SIG-M5 (cell line): ENCODE measurements at places on chromosomes 13 and 19.

- DNase-seq = no peak
Measured at GRCh38 chr13:67048084-67048820, 181.9 kb downstream of the PCDH9 start.

GRCh38 chr13:20198781-20199180 is 6.0 kb upstream of the GJB2 start:
- no peak for DNase-seq

- DNase-seq = no peak
Measured at GRCh38 chr19:29805031-29805965, 6.5 kb upstream of the CCNE1 start.

DNA sequence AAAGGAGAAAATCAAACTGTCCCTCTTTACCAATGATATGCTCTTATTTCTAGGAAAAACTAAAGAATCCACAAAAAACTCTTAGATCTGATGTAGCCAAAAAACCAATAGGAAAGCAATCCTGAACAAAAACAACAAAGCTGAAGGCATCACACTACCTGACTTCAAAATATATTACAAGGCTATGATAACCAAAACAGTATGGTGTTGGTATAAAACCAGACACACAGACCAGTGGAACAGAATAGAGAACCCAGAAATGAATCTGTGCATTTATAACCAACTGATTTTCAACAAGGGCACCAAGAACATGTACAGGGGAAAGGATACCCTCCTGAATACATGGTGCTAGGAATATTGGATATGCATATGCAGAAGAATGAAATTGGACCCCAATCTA is 9.7 kb upstream of the ZNF546 start:
- DNase-seq = no peak

GRCh38 chr13:22883262-22883840 is 297.4 kb upstream of the SGCG start:
- no peak for DNase-seq

DNA sequence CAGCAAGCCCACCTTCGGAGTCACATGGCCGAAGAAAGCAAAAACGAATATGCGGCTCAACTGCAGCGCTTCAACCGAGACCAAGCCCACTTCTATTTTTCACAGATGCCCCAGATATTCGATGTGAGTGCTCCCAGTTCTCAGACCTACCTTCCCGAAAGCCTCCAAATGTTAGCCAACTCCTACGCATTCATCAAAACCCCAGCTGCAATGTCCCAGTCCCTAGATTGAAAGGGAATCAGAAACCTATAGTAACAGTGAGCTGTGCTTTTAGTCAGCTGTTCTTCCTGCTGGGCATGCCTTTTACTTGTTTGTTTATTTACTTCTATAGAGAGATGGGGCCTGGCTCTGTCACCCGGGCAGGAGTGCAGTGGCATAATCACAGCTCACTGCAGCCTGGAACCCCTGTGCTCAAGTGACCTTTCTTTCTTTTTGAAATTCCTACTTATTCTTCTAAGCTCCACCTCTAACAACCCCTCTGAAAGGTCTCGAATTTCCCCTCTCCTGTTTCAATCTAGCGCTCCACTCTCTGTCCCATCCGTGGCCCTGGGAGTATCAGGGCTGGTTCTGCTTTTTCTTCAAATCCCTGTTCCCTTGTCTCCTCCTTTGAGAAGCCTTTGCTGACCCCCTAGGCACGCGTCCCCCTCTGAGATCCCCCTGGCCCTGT is 4.4 kb downstream of the TRIP10 start:
- no peak for DNase-seq

DNA sequence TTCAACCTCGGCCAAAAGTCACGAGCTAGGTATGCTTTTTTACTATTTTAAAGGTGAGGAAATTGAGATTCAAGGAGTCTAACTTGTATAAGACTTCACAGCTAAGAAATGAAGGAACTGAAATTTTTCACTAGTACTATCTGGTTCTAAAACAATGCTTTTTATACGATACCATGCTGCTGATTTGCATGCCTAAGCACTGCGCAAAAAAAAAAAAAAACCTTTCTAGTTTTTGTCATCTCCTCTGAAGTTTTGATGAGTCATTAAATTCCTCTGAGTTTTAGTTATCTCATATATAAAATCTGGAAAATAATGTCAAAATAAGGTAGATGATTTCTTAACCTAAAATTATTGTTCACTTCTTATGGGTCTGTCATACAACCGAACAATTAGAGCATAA is 28.0 kb upstream of the UFM1 start:
- DNase-seq = no peak

DNA sequence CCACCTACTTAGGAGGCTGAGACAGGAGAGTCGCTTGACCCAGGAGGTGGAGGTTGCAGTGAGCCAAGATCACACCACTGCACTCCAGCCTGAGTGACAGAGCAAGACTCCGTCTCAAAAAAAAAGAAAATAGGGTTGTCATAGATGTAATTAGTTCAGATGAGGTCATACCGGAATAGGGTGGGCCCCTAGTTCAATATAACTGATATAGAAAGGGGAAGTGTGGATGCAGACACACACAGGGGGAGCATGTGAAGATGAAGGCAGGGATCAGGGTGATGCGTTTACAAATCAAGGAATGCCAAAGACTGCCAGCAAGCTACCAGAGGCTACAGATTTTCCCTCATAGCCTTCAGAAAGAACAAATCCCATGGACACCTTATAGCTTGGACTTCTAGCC is 24.3 kb upstream of the EEF1AKMT1 start:
- DNase-seq = peak; percentile 76

DNA sequence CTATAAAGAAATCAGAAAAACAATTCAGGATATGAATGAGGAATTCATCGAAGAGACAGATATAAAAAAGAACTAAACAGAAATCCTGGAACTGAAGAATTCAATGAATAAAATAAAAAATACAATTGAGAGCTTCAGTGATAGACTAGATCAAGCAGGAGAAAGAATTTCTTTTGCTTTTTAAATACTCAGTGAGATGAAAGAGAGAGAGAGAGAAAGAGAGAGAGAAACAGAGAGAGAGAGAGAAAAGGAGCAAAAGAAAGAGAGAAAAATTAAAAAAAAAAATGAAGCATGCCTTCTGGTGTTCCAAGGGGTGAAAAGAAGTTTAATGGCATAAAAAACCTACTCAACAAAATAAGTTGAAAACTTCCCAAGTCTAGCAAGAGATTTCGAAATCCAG is 22.0 kb upstream of the SLC7A9 start:
- no peak for DNase-seq

- DNase-seq = no peak
Measured at GRCh38 chr19:11587975-11588631, 9.2 kb upstream of the ZNF627 start.

- no peak for DNase-seq
Measured at GRCh38 chr19:10353793-10354391, 14.5 kb upstream of the ICAM3 start.

DNA sequence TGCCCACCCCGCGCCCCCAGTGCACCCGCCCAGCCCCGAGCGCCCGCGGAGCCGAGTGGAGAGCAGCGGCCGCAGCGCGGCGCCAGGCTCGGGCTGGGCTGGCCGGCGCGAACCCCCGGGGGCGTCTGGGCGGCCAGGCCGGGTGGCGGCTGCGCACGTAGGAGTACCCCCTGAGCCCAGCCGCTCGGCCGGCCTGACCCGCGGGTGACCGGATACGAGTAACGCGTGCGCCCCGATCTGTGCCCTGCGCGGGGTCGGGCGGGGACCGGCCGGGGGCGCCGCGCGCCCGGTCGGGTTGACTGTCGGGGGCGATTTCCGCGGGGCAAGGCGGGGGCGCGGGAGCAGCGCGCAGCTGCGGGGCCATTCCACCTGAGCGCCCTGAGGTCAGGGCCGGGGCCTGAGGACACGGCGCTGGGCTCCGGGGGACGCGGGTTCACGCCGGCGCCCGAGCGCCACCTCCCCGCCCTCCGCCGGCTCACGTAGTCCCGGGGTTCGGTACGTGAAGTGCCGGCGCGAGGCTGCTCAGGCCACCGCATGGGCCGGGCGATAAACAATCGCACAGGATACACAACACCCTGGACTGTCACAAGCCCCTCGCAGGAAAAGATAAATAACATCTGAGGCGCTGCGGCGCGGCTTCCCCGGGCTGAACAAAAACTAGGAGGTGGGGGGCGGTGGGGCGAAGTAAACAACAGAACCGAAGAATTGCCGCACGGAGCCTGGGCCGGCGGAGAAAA is 37.6 kb upstream of the FLT1 start:
- DNase-seq = no peak

- DNase-seq = no peak
Measured at GRCh38 chr13:62563251-62563650, 1147.6 kb upstream of the PCDH20 start.

DNA sequence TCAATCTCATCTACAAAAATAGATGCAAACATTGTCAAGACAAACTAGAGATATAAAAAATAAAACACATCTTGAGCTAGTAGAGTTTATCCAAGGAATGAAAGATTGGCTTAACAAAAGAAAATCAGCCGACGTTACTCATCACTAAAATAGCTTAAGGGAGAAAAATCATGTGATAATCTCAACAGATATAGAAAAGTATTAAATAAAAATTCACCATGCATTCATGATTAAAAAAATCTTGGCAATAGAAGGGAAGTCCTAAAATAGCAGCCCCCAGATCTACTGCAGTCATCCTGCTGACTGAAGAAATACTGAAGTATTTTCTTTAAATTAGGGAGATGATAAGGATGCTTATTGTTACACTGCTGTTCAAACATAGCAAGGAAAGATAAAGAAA is 12.6 kb upstream of the DCLK1 start:
- no peak for DNase-seq

GRCh38 chr13:80339563-80339911 is 1.4 kb downstream of the SPRY2 start:
- DNase-seq = no peak

- no peak for DNase-seq
Measured at GRCh38 chr19:51368366-51369282, at the start of gene CLDND2. Gene CLDND2 (minus strand): TSS chr19:51369003. CDS start chr19:51368577, 426 bp downstream.

GRCh38 chr13:51894239-51894638 is 32.5 kb downstream of the CCDC70 start:
- no peak for DNase-seq

GRCh38 chr19:55173186-55173713 is 6.8 kb upstream of the DNAAF3 start:
- no peak for DNase-seq

- no peak for DNase-seq
Measured at GRCh38 chr19:49403404-49404187, 15.5 kb downstream of the KASH5 start.

DNA sequence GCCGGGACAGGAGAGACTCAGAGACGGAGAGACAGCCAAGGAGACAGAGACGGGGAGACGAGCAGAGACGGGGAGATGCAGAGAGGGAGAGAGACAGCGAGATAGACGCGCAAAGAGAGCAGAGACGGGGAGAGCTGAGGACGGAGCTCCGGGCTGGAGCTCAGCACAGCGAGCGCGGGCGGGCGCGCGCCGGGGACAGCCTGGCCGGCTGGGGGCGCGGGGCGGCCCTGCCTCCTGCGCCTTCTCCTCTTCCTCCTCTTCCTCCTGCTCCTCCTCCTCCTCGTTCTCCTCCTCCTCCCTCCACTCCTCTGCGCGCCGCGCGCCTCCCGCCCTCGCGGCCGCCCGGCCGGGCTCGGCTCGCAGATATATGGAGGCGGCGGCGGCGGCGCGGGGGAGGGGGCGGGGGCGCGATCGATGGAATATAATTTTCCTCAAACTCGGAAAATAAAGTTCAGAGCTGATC is at the start of gene ERFL:
Gene ERFL, minus strand, starts transcription at position 229 of the 463 bp plus-strand sequence. CDS start 15,530 bp downstream, outside the sequence.
- DNase-seq = no peak

DNA sequence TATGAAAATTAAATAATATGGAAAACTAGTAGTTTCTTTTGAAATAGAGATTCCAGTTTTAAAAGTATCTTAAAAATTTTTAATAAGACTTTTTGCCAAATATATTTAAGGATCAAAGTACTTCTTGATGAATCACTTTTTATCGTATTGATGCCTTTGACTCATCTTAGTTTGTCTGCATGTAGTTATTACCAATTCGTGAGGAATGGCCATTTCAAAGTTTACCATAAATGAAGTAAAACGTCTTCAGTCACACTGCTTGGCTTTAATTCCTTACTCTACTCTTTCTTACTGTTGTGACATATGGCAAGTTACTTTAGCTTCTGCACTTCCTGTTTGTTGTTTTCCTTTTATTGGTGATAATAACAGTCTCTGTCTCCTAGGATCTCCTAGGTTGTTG is 38.3 kb downstream of the NDFIP2 start:
- DNase-seq = no peak

GRCh38 chr13:100234524-100235136 is 145.7 kb downstream of the PCCA start:
- DNase-seq = no peak

DNA sequence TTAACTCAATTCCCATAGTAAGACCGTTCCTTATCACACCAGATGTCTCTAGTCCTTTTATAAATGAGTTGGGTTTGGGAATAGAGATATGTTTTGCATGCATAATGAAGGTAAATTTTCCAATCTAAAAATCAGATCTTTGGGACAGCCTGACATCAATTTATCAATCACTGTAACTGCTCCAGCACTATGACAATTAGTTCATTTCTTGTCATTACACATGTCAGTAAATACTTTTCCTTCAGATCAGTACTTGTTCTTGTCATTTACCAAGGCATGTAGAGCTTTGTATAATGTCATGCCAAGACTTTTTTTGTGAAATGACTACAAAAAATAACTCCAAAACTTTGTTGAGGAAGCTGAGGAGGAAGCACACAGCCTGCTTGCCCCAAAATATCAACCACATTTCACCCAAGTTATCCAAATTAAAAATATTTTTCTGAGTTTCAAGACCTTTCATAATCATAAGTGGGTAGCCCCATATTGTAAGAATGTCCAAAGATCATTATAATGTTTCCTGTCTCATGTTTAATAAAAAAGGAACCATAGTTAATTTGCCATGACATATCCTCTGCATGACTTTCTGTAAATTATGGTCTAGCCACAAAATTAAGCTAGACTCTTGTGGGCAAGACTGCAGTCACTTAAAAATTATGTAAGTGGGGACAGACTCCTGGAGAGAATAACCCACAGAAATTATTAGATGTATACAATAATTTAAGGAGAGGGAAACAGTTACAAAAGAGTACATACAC is 586.8 kb downstream of the TBC1D4 start:
- DNase-seq = no peak

DNA sequence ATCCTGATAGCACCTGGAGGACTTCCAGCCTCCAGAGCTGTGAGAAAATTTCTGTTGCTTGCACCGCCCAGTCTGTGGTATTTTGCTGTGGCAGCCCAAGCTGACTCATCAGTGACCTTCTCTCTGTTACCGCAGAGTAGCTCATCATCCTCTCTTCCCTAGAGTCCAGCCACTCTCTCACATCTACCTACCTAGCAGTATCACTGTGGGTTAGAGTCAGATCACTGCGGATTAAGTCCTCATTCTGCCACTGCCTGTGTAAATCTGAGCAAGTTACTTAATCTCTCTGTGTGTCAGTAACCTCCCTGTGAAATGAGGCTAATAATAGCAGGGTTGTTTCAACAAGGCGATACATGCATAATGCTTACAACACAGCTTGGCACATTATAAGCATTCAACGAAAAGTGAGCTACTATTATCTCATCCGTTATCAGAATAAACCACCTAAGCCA is 40.3 kb upstream of the USPL1 start:
- no peak for DNase-seq

GRCh38 chr13:36915106-36915505 is 4.9 kb downstream of the SMAD9 start:
- DNase-seq = no peak
